Activated CD8-positive, alpha-beta T cell treated with anti-CD3 and anti-CD28 coated beads for 36 hours (primary cell): ENCODE measurements at places on chromosomes 3 and 15. TPM values are rescaled to one million over a fixed set of nuclear protein-coding genes. Genes with fewer than 3 reads are reported as not detected.

DNA sequence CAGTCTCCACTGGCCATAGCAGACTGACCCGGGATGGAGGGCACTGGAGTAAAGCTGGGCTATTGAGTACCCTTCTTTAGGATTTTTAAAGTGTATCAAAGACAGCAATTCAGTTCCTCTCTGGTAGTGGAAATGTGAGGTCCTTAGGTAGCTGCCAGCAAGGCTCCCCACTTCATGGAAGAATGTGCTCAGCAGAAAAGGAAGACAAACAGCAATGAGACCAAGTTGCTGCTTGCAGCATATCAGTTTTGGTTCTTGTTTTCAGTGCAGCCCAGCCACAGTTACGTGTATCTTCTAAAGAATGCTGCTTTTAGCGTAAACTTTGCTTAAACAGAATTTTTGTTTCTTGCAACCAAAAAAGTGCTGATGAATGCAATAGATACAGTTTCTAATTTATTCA lies 374.0 kb upstream of the CBLB start:
- H3K27me3 ChIP-seq: no peaks in the 10 kb centered on the region
- H3K4me3 ChIP-seq: no peak overlapping the region
- no peak for DNase-seq
- peaks cover 8% of the 10 kb centered on the region for H3K4me1 ChIP-seq

DNA sequence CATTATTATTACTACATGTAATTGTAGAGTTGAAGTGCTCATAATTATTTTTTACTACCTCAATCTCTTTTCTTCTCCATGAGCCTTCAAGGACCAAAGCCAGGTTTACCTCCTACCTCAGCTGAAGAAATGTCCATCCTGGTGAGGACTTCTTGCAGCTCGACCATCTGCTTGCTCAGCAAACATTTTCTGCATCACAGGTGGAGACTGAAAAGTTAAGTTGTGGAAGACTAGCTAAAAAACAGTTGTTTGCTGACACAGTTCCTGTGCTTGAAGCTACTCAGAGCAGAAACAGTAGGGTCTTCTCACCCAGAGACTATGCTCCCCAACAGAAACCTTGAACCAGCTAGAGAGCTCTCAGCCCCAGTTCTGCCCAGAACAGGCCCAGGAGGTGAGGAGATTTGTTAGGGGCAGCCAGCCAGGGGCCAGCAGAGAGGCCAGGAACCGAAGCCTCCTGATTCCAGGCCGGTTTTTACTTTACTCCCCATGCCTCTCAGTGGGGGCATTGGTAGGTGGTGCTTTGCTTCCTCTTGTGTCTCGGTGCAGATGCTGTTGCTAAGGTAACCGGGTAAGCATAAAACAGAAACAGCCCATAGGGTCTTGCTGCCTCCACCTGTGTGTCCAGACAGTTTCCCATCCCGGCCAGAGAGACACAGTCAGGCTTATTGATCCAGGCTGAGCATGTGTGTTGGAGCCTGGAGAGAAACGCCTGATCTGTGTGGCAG lies 54.9 kb downstream of the CCNL1 start:
- H3K4me1 ChIP-seq: peaks cover 17% of the 10 kb centered on the region
- H3K36me3 ChIP-seq: no peaks in the 10 kb centered on the region
- no peaks in the 10 kb centered on the region for H3K27me3 ChIP-seq

DNA sequence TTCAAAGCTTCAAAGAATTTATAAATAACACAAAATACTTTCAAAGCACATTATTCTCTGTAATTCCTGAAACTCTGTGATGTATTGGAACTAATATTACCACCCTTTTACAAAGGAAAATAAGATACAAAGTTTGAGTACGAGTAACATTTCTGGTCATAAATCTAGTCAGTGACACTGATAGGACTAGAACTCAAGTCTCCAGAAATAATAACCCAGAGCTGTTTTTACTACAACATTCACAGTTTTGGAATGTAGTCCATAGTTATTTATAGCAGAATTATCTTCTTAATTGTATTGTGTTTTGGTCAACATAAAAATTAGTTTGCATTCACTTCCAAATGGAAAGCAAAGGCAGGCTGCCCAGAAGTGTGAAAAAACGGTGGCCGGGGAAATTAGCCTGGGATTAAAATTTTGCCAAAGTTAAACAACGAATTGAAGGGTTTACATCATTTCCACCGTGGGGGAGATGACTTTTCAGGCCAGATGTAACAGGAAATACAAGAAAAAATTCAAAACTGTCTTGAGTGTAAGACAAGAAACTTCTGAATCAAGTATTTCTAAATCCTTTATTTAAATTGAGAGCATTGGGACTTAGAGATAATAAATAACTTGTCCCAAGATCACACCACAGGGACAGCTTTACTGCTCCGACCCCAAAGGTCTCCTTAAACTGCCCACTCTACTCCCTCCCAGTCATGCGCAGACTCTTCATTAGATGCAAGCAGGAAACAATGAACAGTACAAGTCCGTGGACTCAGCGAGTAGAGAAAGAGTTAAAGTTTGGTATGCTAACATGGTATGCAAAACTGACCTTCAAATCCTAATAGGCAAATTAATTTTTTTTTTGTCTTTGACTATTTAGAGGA lies 74.3 kb upstream of the VGLL4 start:
- no peaks in the 10 kb centered on the region for H3K36me3 ChIP-seq
- H3K27ac ChIP-seq: peak overlapping the region; percentile 93

- H3K27me3 ChIP-seq: no peaks in the 10 kb centered on the region
- no peak overlapping the region for H3K27ac ChIP-seq
- no peaks in the 10 kb centered on the region for H3K4me1 ChIP-seq
- DNase-seq: no peak
Measured at GRCh38 chr15:59825901-59826300, 136.8 kb upstream of the BNIP2 start.

VIPR1 gene
- 8.5 TPM for total RNA-seq

DNA sequence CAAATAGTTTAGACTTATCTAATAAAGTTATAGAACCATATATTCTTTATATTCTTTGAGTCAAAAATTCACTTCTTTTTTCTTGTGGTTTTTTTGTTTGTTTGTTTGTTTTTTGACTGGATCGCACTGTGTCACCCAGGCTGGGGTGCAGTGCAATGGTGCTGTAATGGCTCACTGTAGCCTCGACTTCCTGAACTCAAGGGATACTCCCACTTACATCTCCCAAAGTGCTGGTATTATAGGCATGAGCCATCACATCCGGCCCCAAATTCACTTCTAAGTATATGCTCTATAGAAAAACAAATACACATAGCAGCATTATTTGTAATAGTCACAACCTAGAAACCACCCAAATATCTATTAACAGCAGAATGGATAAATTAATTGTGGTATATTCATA lies 13.7 kb upstream of the SLTM start:
- H3K27me3 ChIP-seq: no peaks in the 10 kb centered on the region
- no peaks in the 10 kb centered on the region for H3K36me3 ChIP-seq
- H3K4me3 ChIP-seq: no peak overlapping the region
- DNase-seq: no peak
- H3K27ac ChIP-seq: no peak overlapping the region
- H3K4me1 ChIP-seq: no peaks in the 10 kb centered on the region

- H3K4me3 ChIP-seq: no peak overlapping the region
- H3K27me3 ChIP-seq: peaks cover 12% of the 10 kb centered on the region
- H3K36me3 ChIP-seq: no peaks in the 10 kb centered on the region
- no peaks in the 10 kb centered on the region for H3K4me1 ChIP-seq
Measured at GRCh38 chr15:71079208-71080044, 35.8 kb upstream of the THSD4 start.

DNA sequence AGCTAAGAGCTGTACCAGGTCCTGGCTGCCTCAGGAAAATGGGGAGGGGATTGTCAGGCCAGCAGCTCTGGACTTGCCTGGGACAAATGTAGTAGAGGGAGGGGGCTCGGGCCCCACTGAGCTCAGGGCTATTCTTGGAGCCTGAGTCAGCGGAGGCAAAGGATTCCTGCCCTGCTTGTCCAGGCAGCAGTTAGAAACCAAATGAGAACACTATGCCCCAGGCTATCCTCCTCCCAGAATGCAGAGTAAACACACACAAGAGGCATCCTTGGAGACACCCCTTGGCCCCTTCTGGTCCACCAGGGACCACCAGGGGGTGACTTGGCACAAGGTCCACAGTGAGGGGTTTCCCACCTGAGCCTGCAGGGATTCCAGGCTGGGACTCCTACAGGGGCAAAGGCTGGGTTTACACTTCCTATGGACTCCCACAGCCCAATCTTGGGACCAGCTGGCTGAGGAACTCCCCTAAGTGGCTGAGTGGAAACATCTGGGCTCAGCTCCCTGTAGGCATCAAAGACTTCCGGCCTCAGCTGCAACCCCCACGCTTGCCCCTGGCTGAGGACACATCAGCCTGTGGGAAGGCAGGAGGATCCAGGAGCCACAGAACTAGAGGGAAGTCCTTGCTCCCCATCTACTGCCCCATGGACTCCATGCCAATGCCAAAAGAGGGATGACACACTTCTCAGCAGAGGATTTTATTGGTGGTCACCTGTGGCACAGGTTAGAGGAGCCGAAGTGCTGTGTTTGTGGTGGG lies 3.4 kb upstream of the COL7A1 start:
- no peak overlapping the region for H3K27ac ChIP-seq
- H3K4me1 ChIP-seq: peaks cover 5% of the 10 kb centered on the region
- H3K36me3 ChIP-seq: peaks cover 22% of the 10 kb centered on the region
- no peak overlapping the region for H3K4me3 ChIP-seq
- no peak for DNase-seq

- H3K4me1 ChIP-seq: peaks cover 52% of the 10 kb centered on the region
- H3K36me3 ChIP-seq: peaks cover 13% of the 10 kb centered on the region
- peak overlapping the region; percentile 82 for H3K4me3 ChIP-seq
- no peaks in the 10 kb centered on the region for H3K27me3 ChIP-seq
Measured at GRCh38 chr15:51736751-51737521, 519 bp downstream of the LYSMD2 start.

MST1R gene
- 1.1 TPM for total RNA-seq

DNA sequence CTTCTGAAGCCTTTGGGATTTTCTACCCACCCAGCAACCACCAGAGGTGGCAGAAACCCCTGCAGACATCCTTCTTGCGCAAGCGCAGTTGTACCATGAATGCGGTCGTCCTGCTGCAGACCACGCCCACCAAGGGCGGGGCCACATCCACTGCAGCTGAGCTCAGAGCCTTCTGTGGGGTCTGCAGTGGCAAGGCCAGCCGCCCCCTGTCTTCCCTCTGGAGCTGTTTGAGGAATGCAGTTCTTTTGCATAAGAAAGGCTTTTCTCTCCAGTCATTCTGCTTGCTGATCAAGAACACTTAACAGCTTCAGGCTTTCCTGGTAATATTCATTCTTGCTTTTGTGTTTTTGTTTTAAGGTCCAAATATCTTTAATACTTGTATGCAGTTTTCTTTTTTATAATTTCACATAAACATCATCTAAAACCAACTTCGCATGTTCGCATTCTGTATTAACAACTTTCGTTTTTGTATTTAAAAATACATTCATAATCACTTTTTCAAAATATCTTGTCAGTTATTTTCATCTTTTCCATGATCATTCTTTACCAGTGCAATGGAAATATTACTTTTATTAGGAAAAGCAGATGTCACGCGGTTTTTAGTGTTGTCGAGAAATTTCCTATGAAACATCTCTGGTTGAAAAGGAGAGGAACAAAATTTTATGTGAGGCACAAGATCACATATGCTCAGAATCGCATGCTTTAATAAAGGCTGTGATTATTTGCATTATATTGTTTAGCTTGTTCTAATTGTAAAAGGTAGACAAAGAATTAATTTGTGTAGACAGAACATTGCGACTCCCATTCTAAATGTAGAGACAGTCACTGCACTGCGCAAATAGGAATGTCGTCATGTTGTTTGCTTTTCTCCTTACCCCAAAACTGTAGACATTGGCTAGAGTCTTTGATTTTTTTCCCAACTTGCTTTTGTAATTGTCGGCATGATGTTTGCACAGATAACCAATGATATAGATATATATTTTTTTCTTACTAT lies 98.1 kb upstream of the SNRPN start:
- no peaks in the 10 kb centered on the region for H3K27me3 ChIP-seq
- H3K27ac ChIP-seq: no peak overlapping the region
- DNase-seq: no peak
- no peak overlapping the region for H3K4me3 ChIP-seq
- H3K4me1 ChIP-seq: no peaks in the 10 kb centered on the region

DNA sequence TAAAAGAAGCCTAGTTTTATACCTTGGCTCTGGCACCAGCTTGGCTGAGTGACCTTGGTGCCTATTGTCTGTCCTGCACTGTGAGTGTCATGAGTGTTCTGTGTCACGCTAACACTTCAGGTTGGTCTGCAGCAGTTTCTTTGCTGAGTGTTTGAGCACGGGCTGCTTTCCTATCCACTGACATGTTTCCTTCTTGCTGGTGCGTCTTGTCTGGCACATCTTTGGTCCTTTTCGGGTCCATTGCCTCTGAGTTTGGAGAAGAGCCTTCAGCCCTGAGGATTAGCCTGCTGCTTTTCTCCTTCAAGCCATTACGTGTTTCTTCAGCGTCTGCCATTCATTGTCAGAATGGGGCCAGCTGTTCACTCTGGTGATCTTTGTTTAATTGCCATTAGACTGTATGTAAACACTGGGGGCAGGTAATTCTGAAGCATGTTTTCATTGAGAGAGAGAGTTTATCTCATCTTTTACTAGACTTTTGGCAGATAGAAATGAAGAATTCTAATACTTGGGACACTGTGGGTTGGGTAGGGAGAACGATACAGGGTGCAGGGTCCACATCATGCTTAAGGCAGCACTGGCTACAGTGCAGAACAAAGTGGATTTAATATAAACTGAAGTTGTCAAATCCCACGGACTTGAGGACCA lies 55.5 kb downstream of the LRRC28 start:
- H3K27me3 ChIP-seq: no peaks in the 10 kb centered on the region
- H3K4me1 ChIP-seq: no peaks in the 10 kb centered on the region
- no peak for DNase-seq
- H3K4me3 ChIP-seq: no peak overlapping the region
- H3K27ac ChIP-seq: no peak overlapping the region

OXTR gene
- 1.1 TPM for total RNA-seq

GRCh38 chr15:76099388-76099787 lies 39.6 kb downstream of the TMEM266 start:
- no peak overlapping the region for H3K27ac ChIP-seq
- no peaks in the 10 kb centered on the region for H3K4me1 ChIP-seq
- DNase-seq: no peak

PSTPIP1 gene
- 113 TPM for total RNA-seq

GRCh38 chr3:69012800-69013252 lies 658 bp downstream of the EOGT start:
- peaks cover 20% of the 10 kb centered on the region for H3K4me1 ChIP-seq
- H3K4me3 ChIP-seq: peak overlapping the region; percentile 72
- H3K27me3 ChIP-seq: no peaks in the 10 kb centered on the region
- H3K27ac ChIP-seq: peak overlapping the region; percentile 76

CORO2B gene
- total RNA-seq: not detected

GRCh38 chr3:101271728-101272127 lies 48.6 kb downstream of the IMPG2 start:
- no peak for DNase-seq
- no peaks in the 10 kb centered on the region for H3K27me3 ChIP-seq
- peaks cover 2% of the 10 kb centered on the region for H3K36me3 ChIP-seq

- no peak overlapping the region for H3K4me3 ChIP-seq
- H3K36me3 ChIP-seq: peaks cover 4% of the 10 kb centered on the region
- H3K4me1 ChIP-seq: no peaks in the 10 kb centered on the region
- no peaks in the 10 kb centered on the region for H3K27me3 ChIP-seq
Measured at GRCh38 chr15:50234764-50235163, 30.8 kb downstream of the HDC start.
